ENCODE measurements at places on chromosomes 4 and X.
A peak's percentile ranks its signal among the peaks of the same experiment; 100 is the strongest.

GRCh38 chr4:167642250-167642649 is 408.0 kb upstream of the SPOCK3 start:
- no peak overlapping the region for H3K4me3 ChIP-seq
- no peaks in the 10 kb centered on the region for H3K4me1 ChIP-seq
- no peak for DNase-seq
- no peak overlapping the region for H3K27ac ChIP-seq
- no peaks in the 10 kb centered on the region for H3K27me3 ChIP-seq
- no peaks in the 10 kb centered on the region for H3K36me3 ChIP-seq

DNA sequence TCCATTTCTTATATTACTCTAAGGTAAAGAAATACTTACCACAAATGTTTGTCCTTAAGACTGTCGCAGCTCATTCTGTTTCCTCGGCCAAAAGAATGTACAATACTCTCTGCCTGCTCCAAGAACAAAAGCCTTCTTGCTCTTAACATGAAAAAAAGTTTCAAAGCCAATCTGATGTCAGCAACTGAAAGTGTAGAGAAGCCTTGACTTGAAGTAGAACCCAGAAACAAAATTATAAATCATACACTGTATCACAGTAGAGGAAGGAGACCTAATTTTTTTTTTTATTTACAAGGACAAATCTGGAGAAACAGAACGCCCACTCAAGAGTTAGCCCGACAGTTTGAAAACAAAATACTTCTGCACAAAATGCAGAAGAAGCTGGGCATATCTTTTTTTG is at the start of gene MCF2:
MCF2 (minus strand) TSS at position 101 of the 400 bp plus-strand sequence. CDS start 56,423 bp downstream, outside the sequence.
- DNase-seq: no peak
- no peaks in the 10 kb centered on the region for H3K36me3 ChIP-seq
- no peak within 1 kb of the TSS for H3K27ac ChIP-seq
- H3K4me3 ChIP-seq: no peak within 1 kb of the TSS
- no peaks in the 10 kb centered on the region for H3K27me3 ChIP-seq
- H3K4me1 ChIP-seq: no peaks in the 10 kb centered on the region

- no peaks in the 10 kb centered on the region for H3K4me1 ChIP-seq
- H3K36me3 ChIP-seq: no peaks in the 10 kb centered on the region
- H3K27me3 ChIP-seq: no peaks in the 10 kb centered on the region
- H3K27ac ChIP-seq: no peak overlapping the region
- no peak for DNase-seq
Measured at GRCh38 chr4:18533262-18533775, 511.8 kb upstream of the LCORL start.

- H3K4me3 ChIP-seq: no peak overlapping the region
- no peaks in the 10 kb centered on the region for H3K4me1 ChIP-seq
- no peaks in the 10 kb centered on the region for H3K27me3 ChIP-seq
- no peaks in the 10 kb centered on the region for H3K36me3 ChIP-seq
- H3K27ac ChIP-seq: no peak overlapping the region
- DNase-seq: no peak
Measured at GRCh38 chr4:188411805-188412204, 272.6 kb downstream of the TRIML1 start.

GRCh38 chrX:55488006-55488592 is 1.5 kb downstream of the USP51 start:
- DNase-seq: no peak
- peaks cover 19% of the 10 kb centered on the region for H3K4me1 ChIP-seq
- H3K4me3 ChIP-seq: peak overlapping the region; percentile 87
- H3K27ac ChIP-seq: peak overlapping the region; percentile 96
- H3K27me3 ChIP-seq: no peaks in the 10 kb centered on the region

GRCh38 chr4:154344686-154345085 is 146.9 kb downstream of the DCHS2 start:
- no peak for DNase-seq
- H3K27me3 ChIP-seq: peaks cover 8% of the 10 kb centered on the region
- no peak overlapping the region for H3K27ac ChIP-seq
- H3K4me3 ChIP-seq: no peak overlapping the region
- no peaks in the 10 kb centered on the region for H3K4me1 ChIP-seq
- H3K36me3 ChIP-seq: no peaks in the 10 kb centered on the region

Data from activated CD8-positive, alpha-beta T cell treated with anti-CD3 and anti-CD28 coated beads, Interleukin-2, amount 10 ng/mL, durations not matched to agents 7 days and 5 days (primary cell).